Astrocyte of the cerebellum (primary cell): ENCODE measurements at places on chromosomes 2 and 18.

GRCh38 chr2:17000184-17000482 lies 334.5 kb upstream of the CYRIA start:
- no peak for DNase-seq

DNA sequence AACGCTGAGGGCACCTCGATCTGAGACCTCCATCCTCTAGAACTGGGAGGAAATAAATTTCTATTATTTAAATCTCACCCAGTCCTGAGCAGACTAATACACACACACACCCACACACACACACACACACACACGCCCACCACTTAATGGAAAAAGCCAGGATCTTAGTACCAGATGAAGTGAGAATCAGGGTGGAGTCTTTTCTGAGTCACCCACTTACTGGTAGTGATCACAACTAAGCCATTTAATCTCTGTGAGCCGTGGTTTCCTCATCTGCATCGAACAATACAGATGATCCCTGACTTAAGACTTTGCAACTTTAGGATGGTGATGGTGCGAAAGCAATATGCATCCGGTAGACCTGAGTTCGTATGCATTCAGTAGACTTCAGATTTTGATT lies 18.6 kb downstream of the THNSL2 start:
- DNase-seq, result no peak

GRCh38 chr2:28047681-28048080 lies 157.2 kb downstream of the BABAM2 start:
- peak; percentile 59 for DNase-seq

DNA sequence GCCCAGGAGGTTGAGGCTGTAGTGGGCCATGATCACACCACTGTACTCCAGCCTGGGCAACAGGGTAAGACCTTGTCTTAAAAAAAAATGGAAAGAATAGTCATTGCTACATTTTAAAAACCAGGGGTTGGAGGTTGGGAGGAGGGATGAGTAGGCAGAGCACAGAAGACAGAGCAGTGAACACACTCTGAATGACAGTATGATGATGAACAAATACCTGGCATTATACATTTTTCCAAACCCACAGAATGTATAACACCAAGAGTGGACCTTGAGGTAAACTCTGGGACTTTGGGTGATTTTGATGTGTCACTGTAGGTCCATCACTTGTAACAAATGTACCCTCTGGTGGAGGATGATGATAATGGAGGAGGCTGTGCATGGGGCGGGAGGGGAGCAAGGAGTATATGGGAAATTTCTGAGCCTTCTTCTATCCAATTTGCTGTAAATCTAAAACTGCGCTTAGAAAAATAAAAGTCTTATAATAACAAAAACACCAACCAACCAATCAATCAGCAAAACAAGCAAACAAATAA lies 111.4 kb upstream of the PGAP1 start:
- DNase-seq, result no peak
